ENCODE measurements at places on chromosomes 3 and 15.

GRCh38 chr15:71232411-71232810, 117.1 kb downstream of the THSD4 start:
- no peak for DNase-seq

GRCh38 chr15:59686389-59686788, 2.7 kb downstream of the BNIP2 start:
- no peak for DNase-seq

- no peak for DNase-seq
Observed at GRCh38 chr15:83549623-83550022, 102.5 kb downstream of the SH3GL3 start.

DNA sequence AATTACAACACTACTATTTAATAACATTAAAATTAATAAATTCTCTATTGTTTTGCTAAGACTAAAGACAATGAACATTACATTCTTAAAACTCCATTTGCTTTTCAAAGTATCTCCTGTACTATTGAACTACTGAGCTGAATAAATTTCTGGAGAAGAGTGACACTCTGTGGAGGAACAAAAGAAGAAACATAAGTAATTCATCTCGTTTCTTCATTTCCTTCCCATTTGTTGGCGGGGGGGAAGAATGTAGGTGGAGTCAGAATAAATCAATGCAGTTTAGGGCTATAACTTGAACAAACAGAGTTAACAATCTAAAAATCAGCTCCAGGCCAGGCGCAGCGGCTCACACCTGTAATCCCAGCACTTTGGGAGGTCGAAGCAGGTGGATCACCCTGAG, 32.7 kb downstream of the EFHB start:
- DNase-seq, result peak; percentile 33

DNA sequence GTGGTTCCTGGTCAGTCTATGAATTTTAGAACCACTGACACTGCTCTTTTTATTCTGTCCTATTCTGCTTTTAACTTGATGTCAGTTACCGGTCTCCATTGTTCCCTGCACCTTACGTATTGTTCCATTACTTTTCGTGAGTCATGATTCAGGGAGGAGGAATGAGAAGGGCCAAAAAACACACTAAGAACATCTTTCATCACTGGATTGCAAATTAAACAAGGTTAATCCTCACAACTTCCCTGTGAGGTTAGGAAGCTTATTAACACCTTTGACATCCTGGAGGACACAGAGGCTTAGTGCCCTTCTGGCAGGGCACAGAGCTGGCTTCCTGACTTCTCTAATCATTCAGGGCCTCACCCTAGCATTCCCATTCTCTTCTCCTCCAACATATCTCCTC, 227.6 kb upstream of the SATB1 start:
- DNase-seq, result no peak

- no peak for DNase-seq
Observed at GRCh38 chr3:124653797-124654469, 76.3 kb upstream of the UMPS start.

DNA sequence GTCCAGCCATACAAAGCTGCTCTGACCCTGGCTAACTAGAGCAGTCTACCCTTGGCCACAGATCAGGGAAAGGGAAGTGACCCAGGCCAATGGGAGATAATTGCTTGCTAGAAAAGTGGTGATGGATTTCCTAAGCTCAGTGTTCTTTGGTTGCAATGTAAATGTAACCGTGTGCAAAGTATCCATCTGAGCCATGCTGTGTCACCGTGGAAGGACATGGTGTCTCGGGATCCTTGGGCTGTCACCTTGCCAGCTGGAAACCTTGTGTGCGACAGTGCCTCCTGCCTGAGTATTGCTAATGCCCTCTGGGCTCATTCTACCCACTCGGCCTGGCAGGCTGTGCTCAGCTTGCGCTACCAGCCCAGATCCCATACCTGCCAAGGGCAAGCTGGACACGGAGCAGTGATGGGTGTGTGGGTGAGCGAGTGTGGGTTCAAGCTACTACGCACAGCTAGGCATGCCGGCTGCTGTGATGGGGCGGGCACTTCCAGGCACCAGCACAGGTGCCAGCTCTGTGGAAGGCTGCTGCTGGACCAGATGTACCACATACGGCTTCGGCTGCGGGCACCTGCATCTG, 10.7 kb upstream of the SIAH2 start:
- DNase-seq, result no peak

DNA sequence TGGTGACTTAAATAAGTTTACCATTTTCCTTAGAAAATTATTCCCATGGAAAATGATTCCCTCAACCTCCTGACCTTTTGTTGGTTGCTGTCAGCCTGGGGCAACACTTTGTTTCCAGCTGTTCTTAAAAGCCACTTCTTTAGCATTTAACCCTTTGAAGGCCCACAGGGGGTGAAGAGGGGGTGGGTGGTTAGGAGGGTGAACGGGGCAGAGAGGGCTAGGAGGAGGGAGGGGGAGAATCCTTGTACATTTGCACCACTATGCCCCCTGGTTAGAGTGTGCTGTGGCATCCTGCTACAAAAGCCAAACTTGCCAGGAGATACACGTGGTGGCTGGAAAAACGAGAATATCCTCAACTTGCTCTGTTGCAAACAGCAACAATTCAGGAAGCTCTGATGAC, 273.2 kb upstream of the RGMA start:
- DNase-seq, result no peak

GRCh38 chr3:55190331-55190730, 262.5 kb upstream of the LRTM1 start:
- no peak for DNase-seq

GRCh38 chr3:139329364-139329850, 14.4 kb upstream of the MRPS22 start:
- DNase-seq, result peak; percentile 78

GRCh38 chr15:96333131-96334016, 2.9 kb downstream of the NR2F2 start:
- peak; percentile 53 for DNase-seq

DNA sequence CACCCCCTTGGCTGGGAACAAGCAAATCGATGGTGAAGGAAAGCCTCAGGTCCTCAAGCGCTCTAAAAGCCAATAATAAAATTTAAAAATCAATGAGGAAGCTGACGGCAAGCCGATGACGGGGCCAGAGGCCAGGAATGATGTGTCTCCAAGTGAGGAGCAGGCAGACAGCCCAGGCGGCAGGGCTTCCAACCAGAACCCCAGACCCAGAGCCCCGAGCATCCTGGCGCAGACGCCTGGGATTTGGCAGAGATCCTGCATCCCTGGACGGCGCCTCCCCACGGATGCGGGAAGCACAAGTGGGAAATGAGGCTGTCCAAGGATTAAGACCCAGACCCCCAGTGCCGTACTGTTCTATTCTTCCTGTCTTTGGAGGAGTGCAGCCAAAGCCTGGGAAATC, 123.0 kb upstream of the PROK2 start:
- no peak for DNase-seq

DNA sequence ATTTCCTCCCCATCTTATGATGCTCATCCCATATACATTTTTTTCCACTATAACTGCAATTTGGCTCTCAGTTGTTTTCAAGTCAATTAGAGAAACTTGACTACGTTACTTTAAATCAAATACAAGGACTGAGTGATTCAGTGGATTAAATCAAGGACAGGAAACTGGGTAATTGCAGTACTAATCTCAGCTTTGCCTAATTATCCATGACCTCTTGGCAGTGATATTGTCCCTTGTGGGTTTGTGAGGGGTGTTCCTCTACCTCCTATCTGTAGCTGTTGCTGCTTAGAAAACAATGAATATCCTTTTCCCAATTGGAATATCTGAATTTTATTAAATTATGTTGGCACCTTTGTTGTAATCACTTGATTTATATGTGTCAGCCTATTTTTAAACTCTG, 79.4 kb downstream of the ZPLD1 start:
- no peak for DNase-seq

- no peak for DNase-seq
Observed at GRCh38 chr15:31465083-31465955, 138.7 kb downstream of the KLF13 start.

- DNase-seq, result no peak
Observed at GRCh38 chr15:45425135-45425534, 46.8 kb upstream of the GATM start.

DNA sequence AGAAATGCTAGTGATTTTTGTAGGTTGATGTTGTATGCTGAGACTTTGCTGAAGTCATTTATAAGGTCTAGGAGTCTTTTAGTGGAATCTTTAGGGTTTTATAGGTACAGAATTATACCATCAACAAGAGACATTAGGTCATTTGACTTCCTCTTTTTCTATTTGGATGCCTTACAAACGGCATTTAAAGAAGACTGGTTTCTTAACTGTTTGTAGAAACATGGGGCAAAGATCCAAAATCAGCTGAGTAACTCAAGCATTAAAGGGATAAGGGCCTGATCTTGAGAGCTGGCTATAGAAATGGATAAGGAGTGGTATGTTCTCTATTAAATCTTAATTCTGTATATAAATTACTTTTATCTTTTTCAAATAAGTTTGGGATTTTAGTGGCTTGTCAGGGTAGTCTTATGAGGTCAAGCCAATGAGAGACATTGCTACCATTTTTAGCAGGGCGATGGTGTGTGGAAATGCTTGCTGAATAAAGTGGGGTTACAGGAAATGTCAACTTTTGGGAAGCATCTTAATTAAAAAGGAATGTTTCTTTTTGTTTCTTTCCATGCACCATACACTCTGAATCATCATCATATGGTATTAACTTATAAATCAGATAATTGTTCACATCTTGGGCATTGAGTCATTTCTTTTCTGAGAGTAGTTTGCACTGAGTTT, 197.7 kb upstream of the GBE1 start:
- DNase-seq, result no peak

DNA sequence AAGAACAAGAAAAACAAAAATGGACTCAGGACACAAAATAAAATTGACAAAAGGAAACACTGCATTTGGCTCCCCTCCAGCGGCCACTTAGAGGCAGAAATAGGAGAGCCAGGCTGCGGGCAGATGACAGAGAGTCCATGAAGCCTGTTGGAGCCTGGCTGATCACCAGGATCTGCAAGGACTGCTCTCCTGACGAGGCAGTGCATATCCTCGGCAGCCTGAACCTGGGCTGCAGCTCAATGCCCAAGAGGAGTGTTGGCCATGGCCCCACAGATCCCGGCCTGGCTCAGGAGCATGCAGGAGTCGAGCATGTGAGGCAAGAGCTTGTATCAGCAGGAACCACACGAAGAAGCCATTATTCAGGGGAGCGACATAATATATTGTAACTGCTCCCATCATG, 199.8 kb downstream of the STT3B start:
- no peak for DNase-seq

GRCh38 chr15:56839099-56839498, 79.3 kb upstream of the TCF12 start:
- DNase-seq, result no peak

DNA sequence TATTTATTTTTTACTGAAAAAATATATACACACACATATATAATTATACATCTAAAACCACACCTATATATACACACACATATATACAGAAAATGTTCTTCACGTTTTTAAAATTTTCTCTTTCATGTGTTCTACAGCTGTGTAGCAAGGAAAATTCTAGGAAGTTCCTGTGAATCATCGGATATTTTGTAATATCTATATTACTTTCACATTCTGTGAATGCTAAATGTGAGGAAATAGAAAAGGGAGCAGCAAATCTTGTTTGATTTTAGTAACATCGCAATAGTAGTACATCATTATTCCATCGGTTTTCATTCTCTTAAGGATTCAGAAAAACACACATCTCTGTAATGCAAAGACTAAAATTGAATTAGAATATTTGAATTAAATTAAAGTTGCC, 836.8 kb upstream of the NECTIN3 start:
- no peak for DNase-seq

DNA sequence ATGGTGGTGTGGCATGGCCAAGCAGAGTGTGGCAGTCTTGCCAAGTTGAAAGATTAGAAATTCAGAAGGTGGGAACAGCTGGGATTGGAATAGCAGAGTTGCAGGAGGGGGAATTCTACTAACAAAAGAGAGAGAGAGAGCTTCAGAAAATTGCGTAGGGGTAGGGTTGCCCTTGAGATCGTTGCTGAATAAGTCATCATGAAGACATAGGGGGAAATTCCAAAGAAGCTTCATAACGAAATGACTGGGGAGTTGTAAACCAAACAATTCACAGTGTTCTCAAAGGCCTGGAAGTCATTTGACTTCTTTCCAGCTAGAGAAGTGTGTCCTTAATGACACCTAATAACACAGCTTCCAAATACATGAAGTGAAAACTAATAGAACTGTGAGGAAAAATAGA, 26.3 kb upstream of the TIPARP start:
- DNase-seq, result no peak

DNA sequence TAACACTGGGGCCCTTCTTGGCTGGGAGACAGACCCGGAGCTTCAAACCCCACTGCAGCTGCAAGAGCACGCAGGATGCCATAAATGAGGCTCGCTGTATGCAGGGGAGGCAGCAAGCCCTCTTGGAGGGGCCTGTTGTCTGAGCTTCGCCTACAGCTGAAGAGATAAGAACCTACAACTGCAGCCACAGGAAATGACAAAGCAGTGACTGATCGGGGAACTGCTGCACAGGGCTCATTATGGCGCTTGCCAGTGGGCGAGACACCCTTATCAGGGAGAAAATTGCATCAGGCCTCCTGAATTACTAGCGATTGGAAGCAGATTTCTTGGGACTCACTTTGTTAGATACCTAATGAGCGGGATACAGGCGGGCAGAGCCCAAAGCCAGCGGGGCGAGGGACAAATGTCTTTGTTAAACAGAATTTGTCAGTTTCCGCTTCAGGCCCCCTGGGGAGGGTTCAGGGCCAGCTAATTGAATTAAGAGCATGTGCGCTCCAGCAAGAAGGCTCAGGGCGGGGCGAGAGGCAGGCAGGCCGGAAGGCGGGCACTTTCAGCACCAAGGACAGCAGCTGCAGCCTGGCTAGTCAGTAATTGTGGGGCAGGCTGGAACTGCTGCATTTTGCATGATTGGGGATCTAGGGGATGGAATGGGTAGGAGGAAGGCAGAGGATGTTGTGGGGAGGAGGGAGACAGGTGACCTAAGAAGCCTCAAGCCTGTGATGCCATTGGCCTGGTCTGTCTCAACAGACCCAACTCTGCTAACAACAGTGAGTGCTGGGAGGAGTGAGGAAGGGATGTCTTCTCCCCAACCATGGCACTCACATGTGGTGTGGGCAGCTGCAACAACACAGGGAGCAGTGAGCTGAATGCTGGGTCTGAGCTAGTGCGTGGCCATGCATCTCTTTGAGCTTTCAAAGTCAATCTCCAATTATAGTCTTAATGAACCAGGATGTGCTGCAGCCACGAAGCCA, 55.3 kb downstream of the CCDC33 start:
- no peak for DNase-seq

GRCh38 chr3:151152455-151153079, 50.4 kb downstream of the GPR171 start:
- DNase-seq, result no peak

DNA sequence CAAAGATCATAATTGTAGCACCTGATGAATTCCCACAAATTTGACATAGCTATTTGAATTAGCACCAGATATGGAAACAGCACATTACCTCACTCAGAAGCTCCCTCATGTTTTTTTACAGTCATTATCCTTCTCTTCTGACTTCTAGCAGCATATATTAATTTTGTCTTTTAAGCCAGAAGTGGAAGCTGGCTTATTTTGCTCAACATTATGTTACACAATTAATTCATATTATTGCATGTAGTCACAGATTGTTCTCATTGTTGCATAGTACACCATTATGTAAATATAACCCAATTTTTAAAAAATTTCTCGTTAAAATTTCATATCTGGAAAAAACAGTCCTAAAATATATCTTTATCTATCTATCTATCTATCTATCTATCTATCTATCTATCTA, 762.3 kb downstream of the TUSC7 start:
- DNase-seq, result no peak

GRCh38 chr3:188660415-188660814, 506.5 kb downstream of the LPP start:
- DNase-seq, result no peak
